ENCODE measurements at places on chromosomes 1 and 21.

DNA sequence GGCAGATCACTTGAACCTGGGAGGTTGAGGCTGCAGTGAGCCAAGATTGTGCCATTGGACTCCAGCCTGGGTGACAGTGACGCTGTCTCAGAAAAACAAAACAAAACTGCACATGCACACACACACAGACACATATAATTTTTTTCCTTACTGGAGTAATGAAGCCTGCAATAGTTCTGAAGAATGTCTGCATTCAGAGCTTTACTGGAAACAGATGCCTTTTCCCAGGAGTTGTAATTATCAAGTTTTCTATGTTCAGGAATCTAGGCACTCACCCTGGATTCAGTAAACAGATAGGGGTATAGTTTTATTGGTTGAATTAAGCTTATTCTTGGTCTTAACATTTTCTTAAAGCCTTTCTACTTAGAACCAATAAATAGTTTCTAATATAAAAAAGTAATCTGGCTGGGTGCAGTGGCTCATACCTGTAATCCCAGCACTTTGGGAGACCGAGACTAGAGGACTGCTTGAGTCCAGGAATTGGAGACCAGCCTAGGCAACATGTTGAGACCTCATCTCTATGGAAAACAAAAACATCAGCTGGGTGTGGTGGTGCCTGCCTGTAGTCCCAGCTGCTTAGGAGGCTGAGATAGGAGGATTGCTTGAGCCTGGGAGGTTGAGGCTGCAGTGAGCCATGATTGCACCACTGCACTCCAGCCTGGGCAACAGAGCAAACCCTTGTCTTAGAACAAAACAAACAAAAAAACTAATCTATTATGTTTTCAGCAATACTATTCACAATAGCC lies 15.8 kb downstream of the SPEN start:
- DNase-seq = no peak

DNA sequence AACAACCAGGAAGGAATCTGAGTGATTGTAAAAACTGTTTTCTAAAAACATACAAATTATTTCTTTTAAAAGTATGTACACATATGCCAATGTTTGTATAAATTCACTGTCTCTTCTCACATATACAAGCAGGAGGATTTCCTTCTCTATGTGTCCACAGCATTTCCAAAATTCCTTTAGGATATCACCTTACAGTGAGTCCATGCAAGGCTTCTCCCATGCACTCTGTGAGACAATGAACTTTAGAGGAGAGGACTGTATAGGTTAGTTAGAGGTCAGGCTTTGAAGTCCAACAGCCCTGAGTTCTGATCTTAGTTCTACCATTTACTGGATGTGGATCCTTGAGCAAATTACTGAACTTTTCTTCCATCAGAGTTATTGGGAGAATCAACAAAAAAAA lies 34.1 kb upstream of the USH2A start:
- DNase-seq = no peak

DNA sequence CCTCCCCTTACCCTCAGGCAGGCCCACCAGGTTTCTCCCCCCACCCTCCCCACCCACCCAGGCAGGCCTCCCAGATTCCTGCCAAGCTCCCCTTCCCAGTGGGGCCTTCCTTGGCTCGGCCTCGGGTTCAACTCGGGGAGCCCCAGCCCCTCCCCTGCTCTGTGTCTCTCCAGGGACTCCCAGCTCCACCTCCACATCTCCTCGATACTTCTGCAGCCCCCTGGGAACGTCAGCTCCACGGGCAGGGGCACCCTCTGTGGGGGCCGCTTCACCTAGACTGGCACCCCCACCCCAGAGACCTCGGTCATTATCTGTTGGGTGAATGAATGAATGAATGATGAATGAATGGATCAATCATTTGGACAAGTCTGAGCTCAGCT lies 775 bp downstream of the MMEL1 start:
- DNase-seq = no peak

DNA sequence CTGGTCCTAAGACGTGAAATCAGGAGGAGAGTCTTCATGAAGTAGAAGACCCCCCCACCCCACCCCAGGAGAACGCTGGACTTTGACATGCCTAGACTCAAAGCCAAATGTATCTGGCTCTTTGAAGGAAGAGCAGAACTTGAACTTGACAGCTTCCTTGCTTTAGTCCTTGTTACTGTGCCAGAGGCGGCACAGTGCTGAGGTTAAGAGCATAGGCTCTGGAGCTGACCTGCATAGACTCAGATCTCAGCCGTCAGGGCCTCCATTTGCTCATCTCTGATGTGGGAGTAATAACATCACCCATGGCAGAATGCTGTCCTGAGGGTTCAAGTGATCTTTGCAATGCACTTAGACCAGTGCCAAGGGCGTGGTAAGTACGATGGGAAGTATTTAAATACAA lies 39.0 kb downstream of the COL6A1 start:
- DNase-seq = no peak

DNA sequence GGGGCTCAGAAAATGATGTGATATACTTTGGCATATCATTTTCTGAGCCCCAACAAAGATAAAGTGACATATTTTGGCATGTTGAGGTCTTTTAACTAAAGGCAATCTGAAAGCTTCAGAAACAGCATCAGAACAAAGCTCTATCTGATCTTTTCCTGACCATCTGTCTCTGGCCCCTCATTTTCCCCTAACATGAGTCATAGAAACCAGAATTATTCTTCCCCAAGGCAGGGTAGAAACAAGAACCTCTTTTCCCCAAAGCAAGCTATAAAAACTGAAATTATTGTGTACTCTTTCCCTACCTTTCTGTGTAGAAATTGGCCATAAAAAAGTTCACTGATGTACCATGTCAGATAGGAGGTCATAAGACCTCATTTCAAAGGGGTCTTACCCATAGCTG lies 48.7 kb upstream of the PLA2G4A start:
- no peak for DNase-seq

DNA sequence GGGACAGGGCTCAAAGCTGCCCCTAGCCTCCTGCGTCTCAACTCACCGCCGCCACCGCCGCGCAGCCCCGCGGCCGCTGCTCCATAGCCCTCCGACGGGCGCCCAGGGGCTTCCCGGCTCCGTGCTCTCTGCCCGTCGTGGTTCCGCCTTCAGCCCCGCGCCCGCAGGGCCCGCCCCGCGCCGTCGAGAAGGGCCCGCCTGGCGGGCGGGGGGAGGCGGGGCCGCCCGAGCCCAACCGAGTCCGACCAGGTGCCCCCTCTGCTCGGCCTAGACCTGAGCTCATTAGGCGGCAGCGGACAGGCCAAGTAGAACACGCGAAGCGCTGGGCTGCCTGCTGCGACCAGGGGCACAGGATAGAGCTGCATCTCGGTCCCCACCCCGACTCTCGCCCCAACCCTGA lies at the start of gene TNFRSF25:
TNFRSF25 (minus strand) TSS at position 151 of the 400 bp plus-strand sequence; CDS start at position 85, 66 bp downstream.
- DNase-seq = no peak

DNA sequence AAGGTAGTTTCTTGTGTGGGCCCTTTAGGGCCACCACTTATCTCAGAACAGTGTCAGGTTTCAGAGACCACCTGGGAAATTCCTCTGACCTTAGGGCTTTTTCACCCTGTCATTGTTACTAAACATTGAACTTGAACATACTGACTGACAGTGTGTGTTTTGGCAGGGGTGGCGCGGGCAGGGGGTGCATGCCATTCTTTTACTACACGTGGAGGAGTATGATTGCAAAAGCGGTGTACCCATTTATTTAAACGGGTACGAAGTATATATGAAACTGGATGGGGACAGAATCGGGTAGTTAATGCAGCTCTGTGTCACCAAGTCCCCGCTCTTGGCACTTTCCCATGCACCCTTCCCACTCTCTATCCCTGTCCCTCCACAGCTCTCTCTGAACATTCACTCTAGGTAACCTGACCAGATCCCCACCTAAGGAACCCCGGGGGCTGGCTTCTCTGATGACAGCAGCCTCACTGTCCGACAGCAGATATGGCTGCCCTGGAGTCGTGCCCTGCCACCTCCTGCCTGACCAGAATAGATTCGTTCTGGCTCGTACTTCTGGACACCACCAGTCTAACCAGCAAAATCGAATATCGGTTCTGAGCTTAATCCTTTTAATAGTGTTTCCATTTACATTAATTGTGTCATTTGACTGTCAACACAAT lies 51.3 kb downstream of the NFASC start:
- no peak for DNase-seq

- DNase-seq = no peak
These were observed 66.8 kb downstream of the SERINC2 start for GRCh38 chr1:31479811-31480210.

- no peak for DNase-seq
These were observed 44.4 kb downstream of the TM2D1 start for GRCh38 chr1:61680500-61680899.

GRCh38 chr1:218364028-218364710 lies 19.0 kb downstream of the TGFB2 start:
- DNase-seq = peak; percentile 40

GRCh38 chr21:28663111-28663693 lies 329.5 kb downstream of the LTN1 start:
- no peak for DNase-seq

DNA sequence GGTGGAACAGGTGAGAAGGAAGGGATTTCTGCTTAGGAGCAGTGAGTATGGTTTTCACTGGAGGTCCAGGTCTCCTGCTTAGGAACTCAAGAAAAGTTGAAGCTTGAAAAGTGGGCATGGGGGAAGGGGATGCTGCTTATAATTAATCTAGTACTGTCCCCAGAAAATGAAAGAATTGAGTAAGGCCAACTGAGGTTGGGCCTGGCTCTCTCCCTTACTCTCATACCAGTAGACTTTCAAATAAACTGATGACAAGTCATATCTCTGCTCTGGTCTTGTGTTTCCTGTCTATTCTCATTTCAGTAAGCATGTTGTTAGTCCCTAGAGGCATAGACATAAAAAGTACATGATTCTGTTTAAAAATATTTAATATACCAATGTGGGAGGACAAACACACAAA lies 26.4 kb downstream of the CD48 start:
- DNase-seq = no peak

DNA sequence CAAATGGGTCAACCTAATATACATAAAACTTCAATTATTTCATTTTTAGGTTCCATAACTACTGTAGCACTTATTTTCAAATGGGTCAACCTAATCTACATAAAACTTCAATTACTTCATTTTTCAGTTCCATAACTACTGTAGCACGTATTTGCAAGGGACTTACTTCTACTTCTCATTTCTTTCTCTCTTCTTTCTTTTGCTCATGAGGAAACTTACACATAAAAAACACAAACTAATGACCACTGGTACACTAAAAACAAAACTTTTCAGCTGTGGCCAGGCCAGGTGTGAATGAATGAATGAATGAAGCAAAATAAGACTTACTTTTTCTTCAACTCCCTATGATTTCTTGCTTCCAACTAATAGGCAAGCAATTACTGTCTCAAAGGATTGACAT lies 11.7 kb downstream of the SYDE2 start:
- no peak for DNase-seq

GRCh38 chr1:98427664-98428063 lies 233.9 kb upstream of the SNX7 start:
- no peak for DNase-seq

DNA sequence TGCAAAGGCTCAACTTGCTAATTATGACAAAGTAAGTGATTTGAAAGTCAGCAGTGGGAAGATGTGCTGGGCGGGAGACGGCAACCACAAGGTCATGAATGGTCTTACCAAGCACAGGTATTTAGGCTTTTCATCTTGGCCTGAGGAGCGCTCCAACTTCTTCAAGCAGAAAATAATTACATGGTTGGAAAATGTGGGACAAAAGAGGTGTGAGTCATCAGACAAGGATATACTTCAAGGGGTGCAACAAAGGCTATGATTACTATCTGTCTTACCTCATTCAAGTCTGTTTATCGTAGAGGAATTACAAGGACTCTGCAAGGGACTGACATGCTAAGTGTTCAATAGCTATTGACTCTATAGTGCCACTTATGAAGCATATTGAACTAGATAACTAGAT lies 2005.7 kb downstream of the MRPL39 start:
- no peak for DNase-seq

DNA sequence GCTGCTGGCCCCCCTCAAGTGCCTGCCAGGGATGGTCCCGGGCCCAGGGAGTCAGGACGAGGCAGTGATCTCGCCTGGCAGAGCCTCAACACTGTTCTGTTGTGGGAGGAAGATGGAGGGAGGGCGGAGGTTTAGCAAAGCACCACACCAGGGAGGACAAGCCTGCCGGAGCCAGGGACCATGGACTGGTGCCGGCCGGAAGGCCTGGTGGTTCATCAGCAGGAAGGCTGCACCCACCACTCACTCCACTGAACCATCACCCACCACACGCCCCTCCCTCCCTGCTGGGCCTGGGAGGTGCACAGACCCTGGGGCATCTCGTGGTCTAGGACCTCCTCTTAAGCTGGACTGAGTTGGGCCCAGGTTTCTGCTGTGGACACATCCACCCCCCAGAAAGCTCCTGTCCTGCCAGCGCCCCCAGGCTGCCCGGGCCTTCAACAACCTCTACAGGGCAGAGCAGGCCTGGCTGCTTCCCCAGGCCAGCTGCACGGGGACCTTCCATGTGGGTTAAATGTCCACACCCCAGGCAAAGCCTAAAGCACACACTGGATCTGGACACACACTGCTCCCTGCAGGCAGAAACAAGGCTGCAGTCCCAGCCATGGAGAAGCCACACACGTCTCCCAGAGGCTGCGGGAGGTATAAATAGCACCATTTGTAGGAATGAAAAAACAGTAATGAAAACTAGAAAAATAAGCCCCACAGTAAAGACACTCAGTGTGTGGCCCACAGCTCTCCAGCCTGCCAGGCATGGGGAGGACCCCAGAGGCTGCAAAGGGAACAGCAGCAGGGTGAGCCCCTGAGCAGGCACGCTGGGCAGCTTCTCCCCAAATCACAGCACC lies 10.4 kb upstream of the TMEM240 start:
- no peak for DNase-seq

DNA sequence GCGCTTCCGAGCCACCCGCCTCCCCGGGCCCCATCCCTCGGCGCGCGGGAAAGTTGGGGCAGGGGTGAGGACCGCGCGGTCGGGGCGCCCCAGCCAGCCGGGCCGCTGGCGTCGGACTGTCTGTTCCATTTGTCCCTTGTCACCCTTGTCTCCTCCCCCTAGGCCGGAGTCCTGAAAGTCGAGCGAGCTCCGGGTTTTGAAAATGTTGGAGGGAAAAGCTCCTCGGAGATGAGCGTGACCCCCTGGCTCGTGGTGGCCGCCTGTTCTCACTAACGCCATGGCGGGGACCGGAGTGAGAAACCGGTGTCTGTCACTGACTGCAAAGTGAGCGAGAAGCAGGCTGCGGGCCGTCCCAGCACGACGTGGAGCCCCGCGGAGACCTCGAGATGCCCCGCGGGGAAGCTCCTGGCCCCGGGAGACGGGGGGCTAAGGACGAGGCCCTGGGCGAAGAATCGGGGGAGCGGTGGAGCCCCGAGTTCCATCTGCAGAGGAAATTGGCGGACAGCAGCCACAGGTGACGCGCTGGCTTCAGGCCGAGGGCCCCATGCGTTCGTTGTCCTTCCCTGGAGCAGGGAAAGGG lies 491 bp downstream of the PER3 start:
- no peak for DNase-seq

DNA sequence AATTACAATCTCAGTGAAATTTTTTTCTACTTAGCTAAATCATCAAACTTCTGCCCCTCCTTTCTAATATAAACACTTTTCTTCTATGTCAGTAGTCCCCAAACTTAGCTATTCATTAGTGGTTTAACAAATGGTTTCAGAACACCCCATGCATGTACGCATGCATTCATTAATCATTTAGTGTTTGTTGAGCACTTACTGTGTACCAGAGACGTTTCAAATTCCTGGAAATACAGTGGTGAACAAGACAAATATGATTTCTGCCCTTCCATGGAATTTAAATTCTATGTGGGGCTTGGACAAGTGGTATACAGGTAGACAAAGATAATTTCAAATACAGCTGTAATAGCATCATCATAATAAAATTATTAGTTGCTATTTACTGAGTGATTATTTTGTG lies 1.5 kb downstream of the ZBTB40 start:
- DNase-seq = no peak
